ENCODE measurements at places on chromosomes 6 and 20.

GRCh38 chr6:2503816-2504494 is 246.8 kb downstream of the MYLK4 start:
- DNase-seq = peak; percentile 68

DNA sequence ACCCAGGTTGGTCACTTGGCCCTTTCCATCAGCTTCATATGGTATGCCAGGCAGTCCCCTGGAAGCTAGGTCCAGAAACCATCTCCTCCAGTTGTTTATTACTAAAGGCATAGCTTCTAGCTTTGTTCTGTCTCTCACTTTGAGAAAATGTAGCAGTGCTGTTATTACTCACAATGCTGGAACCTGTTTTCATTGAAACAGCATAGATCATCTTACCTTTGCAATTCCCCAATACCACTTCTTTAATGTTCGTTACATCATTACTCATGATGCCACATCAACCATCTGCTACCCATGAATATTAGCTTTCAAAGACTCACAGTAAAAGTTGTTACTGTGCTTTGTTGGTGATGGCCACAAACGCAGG is 88.3 kb downstream of the ADAT2 start:
- no peak for DNase-seq

GRCh38 chr20:17966432-17967310 is 1.9 kb downstream of the SNX5 start:
- DNase-seq = peak; percentile 53

DNA sequence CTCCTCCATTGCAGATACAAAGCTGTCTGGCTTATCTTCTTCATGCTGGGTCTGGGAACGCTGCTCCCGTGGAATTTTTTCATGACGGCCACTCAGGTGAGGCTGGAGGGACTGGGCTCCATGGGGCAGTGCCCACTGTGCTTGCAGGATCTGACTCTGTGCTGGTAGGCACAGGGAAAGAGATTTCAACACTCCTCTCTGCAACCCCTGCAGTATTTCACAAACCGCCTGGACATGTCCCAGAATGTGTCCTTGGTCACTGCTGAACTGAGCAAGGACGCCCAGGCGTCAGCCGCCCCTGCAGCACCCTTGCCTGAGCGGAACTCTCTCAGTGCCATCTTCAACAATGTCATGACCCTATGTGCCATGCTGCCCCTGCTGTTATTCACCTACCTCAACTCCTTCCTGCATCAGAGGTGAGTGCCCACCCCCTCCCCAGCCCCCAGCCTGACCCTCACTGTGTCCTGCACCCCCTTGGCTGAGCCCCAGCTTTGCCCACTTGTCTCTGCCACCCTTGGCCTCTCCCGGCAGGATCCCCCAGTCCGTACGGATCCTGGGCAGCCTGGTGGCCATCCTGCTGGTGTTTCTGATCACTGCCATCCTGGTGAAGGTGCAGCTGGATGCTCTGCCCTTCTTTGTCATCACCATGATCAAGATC is 6.1 kb downstream of the SLC29A1 start:
- no peak for DNase-seq

DNA sequence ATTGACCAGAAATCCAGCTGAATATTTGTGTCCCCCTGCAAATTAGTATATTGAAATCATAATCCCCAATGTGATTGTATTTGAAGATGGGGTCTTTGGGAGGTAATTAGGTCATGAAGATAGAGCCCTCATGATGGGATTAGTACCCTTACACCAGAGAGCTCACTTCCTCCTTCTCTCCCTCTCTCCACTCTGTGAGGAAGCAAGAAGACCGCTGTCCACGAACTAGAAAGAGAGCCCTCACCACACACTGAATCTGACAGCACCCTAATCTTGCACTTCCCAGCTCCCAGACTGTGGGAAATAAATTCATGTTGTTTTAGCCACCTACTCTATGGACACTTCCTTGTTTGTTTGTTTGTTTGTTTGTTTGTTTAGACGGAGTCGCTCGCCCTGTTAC is 11.9 kb upstream of the PLAGL1 start:
- no peak for DNase-seq

DNA sequence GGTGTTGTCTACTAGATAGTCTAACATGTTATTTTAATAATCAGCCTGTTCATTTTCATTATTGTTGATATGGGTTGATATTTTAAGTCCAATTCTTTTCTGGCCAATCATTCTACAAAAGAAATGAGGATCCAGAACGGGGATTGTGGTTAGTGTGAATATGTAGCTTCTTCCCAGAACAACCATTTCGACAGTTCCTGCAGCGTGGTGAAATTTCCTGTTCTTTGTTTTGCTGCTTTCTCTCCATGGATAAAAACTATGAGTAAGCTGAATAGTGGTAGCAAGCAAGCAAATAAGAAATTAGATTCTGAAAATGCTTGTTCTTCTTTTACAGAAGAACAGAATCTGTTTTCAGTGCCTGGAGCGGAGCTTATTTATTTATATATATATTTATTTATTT is 65.5 kb upstream of the F13A1 start:
- DNase-seq = no peak

DNA sequence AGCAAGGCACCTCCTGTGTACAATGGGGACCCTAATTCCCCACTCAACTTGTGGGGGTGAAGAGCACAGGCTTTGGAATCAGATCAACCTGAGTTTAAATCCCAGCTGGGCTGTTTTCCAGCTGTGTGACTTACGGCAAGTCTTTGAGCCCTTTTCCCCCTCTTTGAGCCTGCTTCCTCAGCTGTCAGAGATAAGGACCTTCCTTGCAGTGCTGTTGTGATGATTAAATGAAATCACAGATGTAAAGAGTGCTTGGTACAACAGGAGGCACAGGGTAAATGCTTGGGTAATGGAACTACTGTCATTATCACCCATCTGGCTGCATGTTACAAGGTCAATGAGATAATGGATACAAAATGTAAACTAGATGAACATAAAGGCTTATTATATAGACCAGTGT is 3.2 kb downstream of the SNX21 start:
- peak; percentile 46 for DNase-seq

GRCh38 chr6:41321183-41321582 is 14.2 kb upstream of the NCR2 start:
- DNase-seq = no peak

DNA sequence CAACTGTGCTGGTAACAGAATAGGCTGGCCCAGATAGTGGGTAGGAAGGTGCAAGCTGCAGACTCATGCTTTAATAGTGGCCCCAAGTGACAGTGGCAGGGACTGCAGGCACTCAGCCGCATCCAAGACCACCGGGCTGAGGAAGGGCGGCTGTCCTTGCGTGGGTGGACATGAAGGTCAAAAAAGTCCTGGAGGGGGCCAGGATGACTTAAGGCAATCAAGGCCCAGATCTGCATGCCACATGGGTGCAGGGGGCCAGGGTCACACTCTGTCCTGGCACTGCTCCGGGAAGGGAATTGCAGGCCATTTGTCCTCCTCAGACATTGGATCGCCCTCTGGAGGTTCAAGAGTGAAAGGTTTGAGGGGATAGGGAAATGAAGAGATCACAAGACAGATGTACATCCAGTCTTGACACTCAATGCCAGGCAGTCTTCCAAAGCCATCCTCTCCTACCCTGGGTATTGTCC is 10.4 kb upstream of the VNN2 start:
- no peak for DNase-seq

GRCh38 chr6:146850981-146851380 is 252.2 kb downstream of the ADGB start:
- DNase-seq = no peak

- no peak for DNase-seq
These were observed 13.1 kb downstream of the VSTM2L start for GRCh38 chr20:37915800-37916570.

DNA sequence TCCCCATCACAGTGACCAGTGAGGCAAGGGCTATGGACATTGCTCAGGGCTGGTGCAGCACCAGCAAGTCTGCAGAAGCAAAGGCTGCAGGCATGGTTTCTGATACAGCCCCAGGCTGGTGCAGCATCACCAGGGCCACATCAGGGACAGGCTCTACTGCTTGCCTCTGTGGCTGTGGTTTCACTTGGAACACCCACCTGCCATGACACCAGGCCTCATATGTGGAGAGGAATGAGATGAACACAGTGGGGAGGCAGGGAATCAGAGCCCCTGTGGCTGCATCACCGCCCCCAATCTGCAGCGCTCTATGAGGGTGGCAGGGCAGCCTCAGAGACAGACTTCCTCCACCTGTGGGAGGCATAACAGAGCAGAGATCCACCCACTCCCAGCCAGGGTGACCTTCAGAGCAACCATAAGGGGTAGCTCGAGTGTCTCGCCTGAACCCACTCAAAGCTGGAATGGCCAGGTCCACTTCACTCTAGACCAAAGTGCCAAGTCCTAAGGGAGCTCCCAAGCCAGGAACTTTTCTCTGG is 7.9 kb downstream of the RING1 start:
- no peak for DNase-seq

DNA sequence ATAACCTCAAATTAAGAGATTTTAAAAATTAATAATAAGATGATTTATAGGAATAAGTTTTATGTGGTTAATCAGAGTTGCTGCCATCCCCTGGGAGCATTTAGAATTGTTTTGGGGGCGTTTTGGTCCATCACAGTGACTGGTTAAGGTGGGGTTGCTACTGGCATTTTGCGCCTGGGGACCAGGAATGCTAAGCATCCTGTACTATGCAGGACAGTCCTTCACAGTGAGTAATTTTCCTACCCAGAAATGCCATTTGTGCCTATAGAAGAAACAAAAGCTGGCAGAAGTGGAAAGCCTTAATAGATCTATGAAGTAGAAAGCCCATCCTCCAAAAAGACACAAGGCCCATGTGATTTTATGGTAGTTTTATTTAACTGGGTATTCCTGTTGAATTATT is 118.0 kb downstream of the ANKS1A start:
- DNase-seq = no peak

GRCh38 chr20:32792316-32792715 is 27.4 kb upstream of the MAPRE1 start:
- peak; percentile 23 for DNase-seq

GRCh38 chr6:145929037-145929633 is 35.0 kb downstream of the SHPRH start:
- DNase-seq = peak; percentile 52

- no peak for DNase-seq
These were observed 1.7 kb upstream of the MYO6 start for GRCh38 chr6:75747152-75747992.

GRCh38 chr6:124671324-124671723 is 290.9 kb upstream of the RNF217 start:
- no peak for DNase-seq

GRCh38 chr20:3014179-3014578 is 29.2 kb upstream of the GNRH2 start:
- no peak for DNase-seq

- DNase-seq = no peak
These were observed 381.9 kb upstream of the CITED2 start for GRCh38 chr6:139756381-139756780.

- DNase-seq = no peak
These were observed 192.0 kb upstream of the HS3ST5 start for GRCh38 chr6:114534813-114535212.

- DNase-seq = no peak
These were observed 30.0 kb upstream of the IRF4 start for GRCh38 chr6:361411-362132.

DNA sequence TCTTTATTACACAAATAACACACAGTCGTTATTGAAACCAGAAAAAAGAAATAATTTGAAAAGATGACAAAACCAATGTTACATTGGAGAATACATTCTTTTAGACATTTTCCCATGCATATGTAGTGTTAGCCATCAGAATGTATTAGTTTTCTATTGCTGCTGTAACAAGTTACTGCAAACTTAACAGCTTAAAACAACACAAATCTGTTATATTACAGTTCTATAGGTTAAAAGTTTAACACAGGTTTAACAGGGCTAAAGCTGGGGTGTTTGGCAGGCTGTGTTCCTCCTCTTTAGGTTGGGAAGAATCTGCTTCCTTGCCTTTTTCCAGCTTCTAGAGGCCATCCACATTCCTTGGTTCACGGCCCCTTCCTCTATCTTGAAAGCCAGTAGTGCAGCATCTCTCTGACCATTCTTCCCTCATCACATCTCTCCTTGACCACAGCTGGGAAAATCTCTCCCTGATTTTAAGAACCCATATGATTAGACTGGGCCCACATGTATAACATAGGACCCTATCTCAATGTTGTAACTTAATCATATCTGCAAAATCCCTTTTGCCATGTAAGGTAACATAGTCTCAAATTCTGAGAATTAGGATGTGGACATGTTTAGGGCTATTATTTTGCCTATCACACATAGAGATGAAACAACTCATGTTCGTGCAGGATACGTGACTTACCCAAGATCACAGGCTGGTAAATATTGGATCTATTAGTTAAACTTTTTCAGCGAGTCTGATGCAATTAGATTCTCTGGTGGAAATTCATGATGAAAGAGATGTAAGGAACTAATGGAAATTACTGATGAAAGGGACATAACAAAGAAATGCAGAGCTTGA is 145.4 kb upstream of the TMEM170B start:
- no peak for DNase-seq

- no peak for DNase-seq
These were observed 28.3 kb downstream of the PPP1R16B start for GRCh38 chr20:38833857-38834164.

DNA sequence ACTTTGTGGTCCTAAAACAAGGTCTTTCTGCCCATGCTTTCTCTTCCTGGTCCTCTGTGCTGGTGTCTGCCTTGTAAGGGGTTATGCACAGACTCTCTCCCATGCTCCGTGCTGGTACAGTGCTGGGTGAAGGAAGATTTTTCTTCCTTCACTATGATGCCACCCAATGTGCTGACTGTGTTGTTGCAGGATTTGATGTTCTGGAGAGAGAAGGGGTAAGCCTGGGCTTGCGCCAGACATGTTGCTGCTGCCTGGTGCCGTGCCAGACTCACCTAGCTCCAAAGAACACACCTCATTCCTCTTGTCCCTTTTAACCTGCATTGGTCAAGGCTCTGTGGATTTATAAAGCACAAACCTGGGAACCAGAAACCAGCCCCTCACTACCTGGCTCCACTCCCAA is 28.4 kb upstream of the ARMH2 start:
- no peak for DNase-seq

DNA sequence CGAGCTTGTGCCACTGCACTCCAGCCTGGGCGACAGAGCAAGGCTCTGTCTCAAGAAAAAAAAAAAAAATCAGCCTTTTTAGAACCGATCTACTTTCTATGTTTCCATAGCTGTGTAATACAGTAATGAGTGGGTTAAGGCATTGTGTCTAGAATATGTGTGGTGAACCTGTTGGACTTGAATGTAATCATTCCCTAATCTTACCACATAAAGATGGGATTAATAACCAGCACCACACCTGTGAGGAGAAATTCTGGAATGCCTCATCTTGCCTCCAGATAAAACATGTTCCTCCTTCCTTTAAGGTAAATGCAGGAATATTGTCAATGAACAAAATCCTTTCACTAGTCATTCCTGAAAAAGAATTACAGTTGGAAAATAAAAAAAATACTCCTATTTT is 43.7 kb downstream of the MAPK14 start:
- no peak for DNase-seq

- DNase-seq = no peak
These were observed 842 bp downstream of the SLC25A27 start for GRCh38 chr6:46653439-46654195.

GRCh38 chr20:37295001-37295400 is 5.5 kb downstream of the MANBAL start:
- DNase-seq = peak; percentile 99

DNA sequence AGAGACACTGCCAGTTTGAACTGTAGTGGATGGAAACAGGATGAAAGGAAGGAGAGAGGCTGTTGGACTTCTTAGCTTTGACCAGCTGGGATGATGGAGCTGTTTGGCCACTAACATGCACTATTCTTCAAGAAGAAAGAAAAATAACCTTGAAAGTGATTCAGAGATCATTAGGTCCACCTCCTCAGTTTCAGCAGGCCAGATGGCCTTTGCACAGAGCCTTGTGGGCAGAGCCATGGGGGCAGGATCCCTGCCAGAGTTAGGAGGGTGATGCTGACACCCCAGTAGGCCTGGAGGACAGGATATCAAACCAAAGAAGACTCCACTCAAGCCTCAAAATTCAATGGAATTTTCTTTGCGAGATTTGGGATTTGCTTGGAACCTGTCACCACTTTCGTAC is 74.5 kb upstream of the TMEM181 start:
- no peak for DNase-seq

All from iris pigment epithelial cell (primary cell).